ENCODE measurements at places on chromosomes 6 and 20.

- DNase-seq = no peak
Observed at GRCh38 chr6:84539122-84539856, 225.1 kb downstream of the TBX18 start.

DNA sequence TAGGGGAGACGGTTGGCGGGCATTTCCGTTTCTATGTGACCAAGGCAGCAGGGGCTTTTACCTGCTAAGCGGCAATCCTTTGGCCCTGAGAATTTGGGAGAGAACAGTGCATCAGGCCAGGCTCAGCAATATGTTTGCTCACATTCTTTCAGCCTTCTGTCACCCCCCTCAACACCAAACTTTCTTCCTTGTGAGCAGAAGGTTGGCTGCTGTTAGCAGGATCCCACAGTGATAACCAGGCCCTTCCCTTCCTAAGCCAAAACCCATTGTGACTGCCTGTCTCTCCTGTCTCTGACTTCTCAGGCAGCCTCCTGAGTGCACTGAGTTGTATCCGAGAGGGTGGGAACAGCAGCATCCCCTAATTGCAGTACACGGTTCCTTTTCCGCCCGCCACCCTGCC, 43.7 kb downstream of the STK35 start:
- no peak for DNase-seq

- DNase-seq = no peak
Observed at GRCh38 chr6:111243095-111243494, 155.8 kb downstream of the SLC16A10 start.

DNA sequence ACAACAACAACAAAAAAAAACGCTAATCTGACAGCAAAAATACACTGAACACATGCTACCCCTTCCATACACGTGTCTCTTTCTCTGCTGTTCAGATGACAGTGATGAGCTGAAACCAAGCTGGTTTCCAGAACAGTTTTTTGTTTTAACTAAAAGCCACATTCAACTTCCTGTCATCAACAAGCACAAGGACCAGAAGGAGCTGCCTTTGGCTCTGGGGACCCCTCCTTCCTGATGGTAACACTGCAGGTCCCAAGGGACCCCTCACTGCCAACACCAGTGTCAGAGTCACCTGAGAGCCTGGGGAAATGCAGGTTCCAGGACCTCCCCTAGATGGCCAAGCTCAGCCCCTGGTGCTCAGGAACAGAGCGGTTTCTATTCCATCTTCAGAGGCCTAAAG, 6.0 kb downstream of the CST7 start:
- no peak for DNase-seq

- no peak for DNase-seq
Observed at GRCh38 chr6:3260296-3260695, 1.5 kb downstream of the PSMG4 start.

DNA sequence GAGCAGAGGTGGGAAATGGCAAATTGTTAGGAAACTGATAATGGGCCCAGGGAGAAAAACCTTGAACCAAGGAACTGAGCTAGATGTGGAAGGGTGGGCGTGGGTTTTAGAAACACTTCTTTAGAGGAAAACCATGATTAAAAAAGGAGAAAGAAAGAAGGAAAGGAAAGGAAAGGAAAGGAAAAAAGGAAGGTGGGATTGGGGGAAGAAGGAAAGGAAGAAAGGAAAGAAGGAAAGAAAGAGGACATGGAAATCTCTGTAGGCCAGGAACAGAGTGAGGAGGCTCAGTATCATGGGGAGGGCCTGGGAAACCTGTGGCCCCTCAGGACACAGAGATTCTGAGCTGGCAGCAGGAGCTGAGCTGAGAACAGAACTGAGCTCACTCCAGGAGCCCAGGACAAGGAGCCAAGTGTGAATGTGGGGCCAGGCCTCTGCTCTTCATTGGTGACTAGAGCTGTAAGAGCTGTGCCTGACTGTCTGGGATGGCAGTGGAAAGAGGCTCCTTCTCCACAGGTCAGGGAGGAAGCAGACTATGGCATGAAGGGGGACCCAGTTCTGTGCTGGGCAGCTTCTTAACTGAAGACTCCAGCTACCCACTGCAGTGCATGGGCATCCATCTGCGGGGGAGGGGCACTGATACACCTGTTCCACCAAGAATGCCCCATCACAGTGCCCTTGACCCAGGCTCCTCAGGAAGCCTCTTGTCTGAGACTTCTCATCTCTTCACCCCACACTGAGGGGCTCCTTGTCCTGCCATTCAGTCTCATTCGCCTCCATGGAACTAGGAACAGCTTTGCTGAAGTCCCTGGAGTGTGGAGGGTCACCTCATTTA, 116.1 kb upstream of the BACH2 start:
- no peak for DNase-seq

- DNase-seq = no peak
Observed at GRCh38 chr20:46423882-46424482, 17.6 kb upstream of the ELMO2 start.

- DNase-seq = no peak
Observed at GRCh38 chr6:118886641-118887040, 7.3 kb upstream of the ASF1A start.

- no peak for DNase-seq
Observed at GRCh38 chr6:45507186-45507585, 129.5 kb upstream of the SUPT3H start.

- no peak for DNase-seq
Observed at GRCh38 chr6:41100871-41101287, 28.1 kb downstream of the NFYA start.

DNA sequence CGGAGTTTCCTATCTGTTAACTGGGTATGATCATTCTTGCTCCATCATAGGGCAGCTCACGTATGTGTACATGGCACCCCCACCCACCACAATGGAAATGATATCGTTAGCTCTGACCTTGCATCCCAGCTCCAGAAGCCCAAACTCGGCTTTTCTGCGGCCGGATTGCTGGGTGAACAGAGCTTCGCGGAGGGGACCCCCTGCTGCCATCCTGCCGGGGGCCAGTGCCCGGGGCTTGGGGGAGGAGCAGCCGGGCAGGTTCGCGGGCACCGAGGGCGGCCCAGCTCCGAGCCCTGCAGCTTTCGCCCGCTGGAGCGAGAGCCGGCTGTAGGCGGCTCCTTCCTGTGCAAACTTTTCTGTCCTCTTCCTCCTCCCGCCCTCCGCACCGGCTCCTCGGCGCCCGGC, 24.9 kb upstream of the FUCA2 start:
- no peak for DNase-seq

DNA sequence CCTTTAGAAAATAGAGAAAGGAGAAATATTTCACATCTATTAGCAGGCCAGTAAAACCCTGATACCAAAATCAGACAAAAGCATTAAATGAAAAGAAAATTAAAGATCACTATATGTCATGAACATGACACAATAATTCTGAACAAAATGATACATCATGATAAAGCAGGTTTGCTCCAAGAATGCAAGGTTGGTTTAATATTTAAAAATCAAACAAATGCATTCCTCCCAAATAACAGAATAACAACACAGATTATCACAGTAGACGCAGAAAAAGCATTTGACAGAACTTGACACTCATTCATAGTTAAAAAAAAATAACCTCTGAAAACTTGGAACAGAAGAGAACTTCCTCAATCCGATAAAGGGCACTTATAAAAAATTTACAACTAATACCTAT, 22.9 kb upstream of the ARMC2 start:
- DNase-seq = no peak

DNA sequence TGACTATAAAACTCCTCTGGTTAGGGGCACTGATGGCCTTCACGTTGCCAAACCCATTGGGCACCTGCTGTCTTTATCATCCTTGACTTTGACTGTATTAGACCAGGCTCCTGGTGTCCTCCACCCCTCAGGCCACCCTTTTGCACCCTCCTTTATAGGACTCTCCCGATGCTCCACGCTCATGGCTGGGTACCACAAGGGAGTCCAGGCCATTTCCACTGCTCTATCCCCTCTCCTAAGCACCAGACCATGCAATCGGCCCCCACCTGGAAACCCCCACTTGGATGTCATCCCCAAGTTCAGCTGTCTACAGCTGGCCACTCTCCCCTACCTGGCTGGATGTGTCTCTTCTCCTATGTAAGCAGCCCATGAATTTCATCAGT, 115.2 kb downstream of the TOX2 start:
- DNase-seq = no peak

GRCh38 chr6:168377856-168378832, 58.6 kb upstream of the DACT2 start:
- DNase-seq = no peak

DNA sequence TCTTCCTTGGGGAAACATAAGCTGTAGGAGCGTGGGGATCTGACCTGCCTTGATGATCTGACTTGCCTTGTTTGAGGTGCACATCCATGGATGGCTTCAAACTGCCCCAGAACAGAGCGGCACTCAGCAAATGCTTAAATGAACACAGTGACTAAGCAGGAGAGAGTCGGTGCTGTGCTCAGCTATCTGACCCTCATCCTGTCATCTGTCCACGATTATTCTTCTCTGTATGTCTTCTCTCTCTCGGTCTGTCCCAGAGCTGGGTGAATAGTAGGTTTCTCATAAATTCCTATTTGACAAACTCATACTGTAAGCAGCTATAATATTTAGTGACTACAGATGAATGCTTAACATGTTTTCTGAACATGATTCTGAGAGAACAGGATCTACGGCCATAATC, 37.3 kb downstream of the TRAM2 start:
- no peak for DNase-seq

DNA sequence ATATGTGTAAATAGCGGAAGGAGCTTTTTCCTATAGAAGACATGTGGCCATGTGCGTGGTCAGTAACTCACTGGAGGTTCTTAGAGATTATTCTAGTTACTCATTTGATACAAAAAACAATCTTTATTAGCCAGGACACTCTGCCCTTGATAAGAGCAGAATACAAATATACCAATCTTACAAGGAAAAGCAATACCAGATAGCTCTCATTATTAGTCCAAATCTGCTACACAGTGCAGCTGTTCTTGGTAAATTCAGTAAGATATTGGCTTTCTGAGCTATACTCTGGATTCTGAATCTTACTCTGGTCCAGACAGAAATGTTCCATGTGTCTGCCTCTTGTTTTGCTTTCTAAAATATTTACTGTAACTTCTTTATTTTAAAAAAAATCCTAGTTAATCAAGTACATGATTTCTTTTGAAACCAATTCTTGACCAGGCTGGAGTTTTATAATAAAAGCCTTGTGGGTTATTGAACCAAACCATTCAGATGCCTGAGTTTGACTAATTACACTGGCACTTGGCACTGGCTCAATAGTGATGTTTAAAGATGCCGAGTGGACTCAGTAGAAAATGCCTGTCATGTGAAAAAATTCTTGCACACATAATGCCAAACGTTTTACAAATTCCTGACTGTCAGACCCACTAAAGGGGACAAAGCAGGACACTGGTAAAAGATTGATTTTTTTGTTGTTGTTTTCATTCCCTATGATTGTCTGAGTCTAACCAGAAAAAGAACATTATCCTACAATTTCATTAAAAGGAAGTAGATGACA, 242.8 kb upstream of the TCF21 start:
- DNase-seq = no peak

DNA sequence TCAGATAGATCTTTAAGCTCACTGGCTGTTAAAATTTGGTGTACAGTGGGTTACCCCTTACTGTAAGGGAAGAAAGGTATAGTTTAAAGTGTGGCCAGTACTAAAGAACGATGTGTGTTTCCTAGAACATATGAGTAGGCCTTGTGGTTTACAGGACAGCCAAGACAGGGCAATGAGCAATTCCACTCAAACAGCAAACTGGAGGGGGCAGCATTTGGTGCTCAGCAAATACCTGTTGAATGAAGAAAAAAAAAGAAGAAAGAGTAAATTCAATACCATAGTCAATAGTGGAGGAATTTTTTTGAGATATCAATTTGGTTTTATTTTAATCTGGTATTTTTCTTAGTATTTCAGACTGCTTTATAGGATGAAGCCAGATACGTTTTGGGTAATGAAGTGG, 3.8 kb upstream of the NCOA5 start:
- DNase-seq = no peak

DNA sequence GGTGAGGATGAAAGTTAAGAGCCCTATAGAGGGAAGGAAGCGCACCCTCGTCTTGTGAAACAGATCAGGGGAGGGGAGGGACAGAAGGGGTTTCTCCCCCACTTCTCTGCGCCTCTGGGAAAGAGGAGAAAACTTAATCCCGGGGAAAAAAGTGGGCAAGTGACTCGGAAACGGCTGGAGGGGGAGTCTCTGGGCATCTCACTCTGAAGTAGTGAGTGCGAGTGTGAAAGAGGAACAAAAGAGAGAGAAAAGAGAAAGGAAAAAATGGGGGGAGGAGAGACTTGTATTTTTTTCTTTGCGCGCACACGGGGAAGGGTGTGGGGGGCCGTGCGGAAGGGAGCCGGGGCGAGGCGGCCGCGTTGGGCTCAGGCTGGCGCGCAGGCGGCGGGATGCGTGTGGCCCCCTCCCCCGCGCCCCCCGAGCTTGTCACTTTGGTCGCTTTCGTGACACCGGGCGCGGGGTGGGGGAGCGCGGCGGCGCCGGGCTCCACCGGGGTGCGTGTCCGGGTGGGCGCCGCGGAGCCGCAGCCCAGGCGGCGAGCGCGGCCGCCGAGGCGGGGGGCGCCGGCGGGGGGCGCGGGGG, 454 bp downstream of the L3MBTL3 start:
- no peak for DNase-seq

DNA sequence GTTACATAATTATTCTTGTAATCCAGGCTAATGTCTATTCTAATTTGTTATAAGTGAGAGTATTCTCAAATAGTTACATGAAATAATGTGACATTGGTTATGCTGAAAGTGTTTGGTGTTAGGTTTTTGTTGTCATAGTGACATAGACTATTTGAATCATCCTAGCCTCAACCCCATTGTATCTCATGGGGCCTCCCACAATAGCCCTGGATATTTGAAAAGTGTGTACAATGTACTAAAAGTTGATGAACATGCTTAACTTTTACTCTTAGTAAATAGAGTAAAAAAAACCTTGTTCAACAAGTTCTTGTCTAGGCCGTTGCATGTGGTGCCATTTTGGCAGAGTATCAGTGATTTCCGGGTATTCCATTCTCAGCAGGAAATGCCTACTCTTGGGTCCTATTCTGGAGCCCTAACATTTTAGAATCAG, 83.0 kb downstream of the RTN4IP1 start:
- no peak for DNase-seq

GRCh38 chr6:109096208-109096607, 901 bp downstream of the CEP57L1 start:
- DNase-seq = no peak

- no peak for DNase-seq
Observed at GRCh38 chr20:36975099-36975818, 23.8 kb upstream of the SAMHD1 start.

GRCh38 chr6:166904101-166904746, 52.1 kb downstream of the RNASET2 start:
- DNase-seq = no peak

GRCh38 chr6:115865914-115866313, 194.8 kb downstream of the FRK start:
- no peak for DNase-seq

Data from fibroblast of the conjunctiva (primary cell).